Thoracic aorta (tissue), 2 donors: ENCODE measurements at places on chromosomes 2 and 18.

DNA sequence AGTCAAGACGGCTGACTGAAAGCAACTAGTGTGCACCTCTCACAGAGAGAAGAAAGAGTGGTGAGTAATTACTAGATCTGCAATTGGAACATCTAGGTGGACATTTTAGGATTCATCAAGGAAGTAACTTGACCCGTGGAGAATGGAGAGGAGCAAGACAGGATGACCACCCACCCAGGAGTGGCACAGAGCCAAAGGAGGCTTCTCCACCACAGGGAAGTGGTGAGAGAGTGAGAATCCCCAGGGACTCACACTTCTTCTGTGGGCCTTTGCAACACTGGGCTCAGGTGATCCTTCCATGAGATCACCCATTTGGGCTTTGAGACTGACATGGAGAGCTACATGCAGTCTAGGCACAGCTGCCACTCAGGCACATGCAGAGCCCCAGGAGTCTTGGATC lies 132.8 kb upstream of the GALNT5 start:
- no peak for DNase-seq
- no peak overlapping the region for H3K27ac ChIP-seq
- no peak overlapping the region for H3K4me3 ChIP-seq
- no peaks in the 10 kb centered on the region for H3K36me3 ChIP-seq
- H3K4me1 ChIP-seq: no peaks in the 10 kb centered on the region

DNA sequence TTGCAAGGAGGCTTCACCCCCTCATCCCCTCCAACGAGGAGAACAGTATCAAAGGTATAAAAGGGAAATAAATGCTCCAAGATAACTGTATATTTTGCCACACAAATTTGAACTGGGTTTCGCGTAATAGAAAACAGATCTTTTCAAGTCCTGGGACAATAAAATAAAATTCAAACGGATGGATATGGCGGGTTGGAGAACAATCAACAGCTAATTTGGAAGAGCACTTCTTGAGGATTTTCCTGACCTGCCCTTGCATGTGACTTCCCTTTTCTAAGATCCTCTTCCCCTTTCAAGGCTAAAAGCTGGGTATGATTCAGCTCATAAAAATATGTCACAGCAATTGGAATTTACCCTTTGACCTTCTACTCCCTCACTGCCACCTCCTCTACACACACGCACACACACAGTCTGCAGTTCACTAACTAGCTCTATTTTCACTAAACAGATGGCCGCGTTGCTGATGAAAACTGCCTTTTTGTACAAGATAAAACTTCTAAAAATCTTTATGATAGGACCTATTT lies 386.9 kb downstream of the FIGN start:
- peak overlapping the region; percentile 85 for H3K27ac ChIP-seq
- H3K4me1 ChIP-seq: peaks cover 11% of the 10 kb centered on the region
- H3K4me3 ChIP-seq: peak overlapping the region; percentile 73
- no peak for DNase-seq
- H3K36me3 ChIP-seq: no peaks in the 10 kb centered on the region
- H3K27me3 ChIP-seq: no peaks in the 10 kb centered on the region

DNA sequence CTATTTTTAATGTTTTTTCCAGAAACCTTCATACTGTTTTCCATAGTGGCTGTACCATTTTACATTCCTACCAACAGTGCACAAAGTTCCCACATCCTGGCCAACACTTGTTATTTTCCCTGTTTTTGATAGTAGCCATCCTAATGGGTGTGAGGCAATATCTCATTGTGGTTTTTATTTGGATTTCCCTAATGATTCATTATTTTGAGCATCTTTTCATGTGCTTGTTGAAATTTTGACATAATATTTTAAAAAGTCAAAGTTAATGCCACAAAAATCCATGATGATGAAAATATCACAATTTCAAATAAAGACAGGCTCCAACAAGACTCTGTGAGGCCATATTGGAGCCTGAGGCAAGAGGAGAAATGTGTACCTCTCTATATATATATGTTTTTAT lies 50.2 kb downstream of the VWA3B start:
- H3K27me3 ChIP-seq: no peaks in the 10 kb centered on the region
- H3K4me1 ChIP-seq: no peaks in the 10 kb centered on the region
- no peak overlapping the region for H3K4me3 ChIP-seq
- DNase-seq: no peak

GRCh38 chr2:176501617-176502016 lies 232.4 kb downstream of the MTX2 start:
- peaks cover 3% of the 10 kb centered on the region for H3K4me1 ChIP-seq
- no peak overlapping the region for H3K27ac ChIP-seq
- H3K4me3 ChIP-seq: no peak overlapping the region
- H3K36me3 ChIP-seq: no peaks in the 10 kb centered on the region

GRCh38 chr18:12106471-12106870 lies 12.8 kb downstream of the ANKRD62 start:
- H3K27me3 ChIP-seq: no peaks in the 10 kb centered on the region
- no peaks in the 10 kb centered on the region for H3K36me3 ChIP-seq
- no peak overlapping the region for H3K27ac ChIP-seq
- H3K4me1 ChIP-seq: no peaks in the 10 kb centered on the region
- H3K4me3 ChIP-seq: no peak overlapping the region

DNA sequence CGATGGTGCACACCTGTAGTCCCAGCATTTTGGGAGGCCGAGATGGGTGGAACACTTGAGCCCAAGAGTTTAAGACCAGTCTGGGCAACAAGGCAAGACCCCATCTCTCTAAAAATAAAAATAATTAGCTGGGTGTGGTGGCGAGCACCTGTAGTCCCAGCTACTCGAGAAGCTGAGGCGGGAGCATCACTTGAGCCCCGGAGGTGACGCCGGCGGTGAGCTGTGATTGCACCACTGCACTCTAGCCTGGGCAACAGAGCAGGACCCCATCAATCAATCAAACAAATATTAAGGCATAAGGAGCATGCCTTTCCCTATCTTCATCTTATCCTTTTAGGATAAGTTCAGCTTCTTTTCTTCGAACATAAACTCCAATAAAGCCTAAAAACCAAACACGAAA lies 1.1 kb downstream of the WDSUB1 start:
- peaks cover 11% of the 10 kb centered on the region for H3K4me1 ChIP-seq
- H3K4me3 ChIP-seq: peak overlapping the region; percentile 83
- H3K36me3 ChIP-seq: no peaks in the 10 kb centered on the region
- H3K27ac ChIP-seq: peak overlapping the region; percentile 87

GRCh38 chr2:205806143-205806905 lies 124.0 kb downstream of the NRP2 start:
- H3K27ac ChIP-seq: no peak overlapping the region
- H3K36me3 ChIP-seq: no peaks in the 10 kb centered on the region
- H3K4me3 ChIP-seq: no peak overlapping the region
- peaks cover under 1% of the 10 kb centered on the region for H3K4me1 ChIP-seq

GRCh38 chr2:39325966-39326365 lies 82.2 kb upstream of the CDKL4 start:
- DNase-seq: no peak
- no peak overlapping the region for H3K27ac ChIP-seq
- H3K4me1 ChIP-seq: no peaks in the 10 kb centered on the region
- H3K27me3 ChIP-seq: no peaks in the 10 kb centered on the region
- no peak overlapping the region for H3K4me3 ChIP-seq

GRCh38 chr2:13240061-13240460 lies 523.3 kb downstream of the TRIB2 start:
- H3K36me3 ChIP-seq: no peaks in the 10 kb centered on the region
- H3K27me3 ChIP-seq: no peaks in the 10 kb centered on the region
- H3K4me1 ChIP-seq: no peaks in the 10 kb centered on the region

DNA sequence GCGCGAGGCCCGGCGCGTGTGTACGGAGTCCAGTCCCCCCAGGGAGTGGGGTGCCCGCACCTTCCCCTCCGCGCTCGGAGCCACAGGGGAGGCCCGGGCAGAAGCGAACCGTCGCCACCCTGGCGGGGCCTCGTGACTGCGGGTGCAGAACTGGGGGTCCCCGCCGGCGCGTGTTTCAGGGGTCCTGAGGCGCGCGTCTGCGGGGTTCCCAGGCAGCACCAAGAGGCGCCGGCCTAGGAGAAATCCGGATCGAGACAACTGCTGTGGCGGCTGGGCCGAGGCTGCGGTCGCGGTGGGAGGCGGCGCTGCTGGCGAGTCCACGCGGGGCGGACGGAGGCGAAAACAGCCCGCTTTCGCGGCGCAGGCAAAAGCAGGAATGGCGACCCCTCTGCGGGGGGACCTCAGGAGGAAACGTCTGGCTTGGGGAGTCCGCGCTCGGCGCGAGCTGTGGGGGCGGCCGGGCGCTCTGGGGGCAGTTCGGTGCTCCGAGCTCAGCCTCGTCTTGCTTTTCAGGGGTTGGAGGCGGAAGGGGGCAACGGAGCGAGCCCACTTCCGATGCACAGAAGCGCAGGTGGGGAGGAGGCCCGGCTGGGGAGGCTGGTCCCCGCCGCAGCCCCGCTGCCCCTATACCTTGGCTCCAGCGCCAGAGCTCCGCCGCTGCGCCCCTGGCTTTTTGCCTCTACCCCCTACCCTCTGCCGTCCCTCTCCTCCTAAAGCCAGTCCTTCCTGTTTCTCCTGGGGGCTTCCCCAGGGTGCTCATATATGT lies 81.5 kb upstream of the LDLRAD4 start:
- H3K36me3 ChIP-seq: no peaks in the 10 kb centered on the region
- no peak for DNase-seq
- no peak overlapping the region for H3K27ac ChIP-seq
- peak overlapping the region; percentile 83 for H3K4me3 ChIP-seq
- H3K27me3 ChIP-seq: no peaks in the 10 kb centered on the region
- H3K4me1 ChIP-seq: peaks cover 7% of the 10 kb centered on the region

- H3K27me3 ChIP-seq: no peaks in the 10 kb centered on the region
- no peak overlapping the region for H3K27ac ChIP-seq
- no peaks in the 10 kb centered on the region for H3K36me3 ChIP-seq
- no peaks in the 10 kb centered on the region for H3K4me1 ChIP-seq
- DNase-seq: no peak
- no peak overlapping the region for H3K4me3 ChIP-seq
Measured at GRCh38 chr18:64103986-64104385, 44.9 kb downstream of the LINC00305 start.

GRCh38 chr18:73662421-73662820 lies 485.2 kb downstream of the FBXO15 start:
- H3K4me3 ChIP-seq: no peak overlapping the region
- H3K4me1 ChIP-seq: no peaks in the 10 kb centered on the region
- no peak overlapping the region for H3K27ac ChIP-seq
- no peaks in the 10 kb centered on the region for H3K27me3 ChIP-seq
- H3K36me3 ChIP-seq: no peaks in the 10 kb centered on the region

DNA sequence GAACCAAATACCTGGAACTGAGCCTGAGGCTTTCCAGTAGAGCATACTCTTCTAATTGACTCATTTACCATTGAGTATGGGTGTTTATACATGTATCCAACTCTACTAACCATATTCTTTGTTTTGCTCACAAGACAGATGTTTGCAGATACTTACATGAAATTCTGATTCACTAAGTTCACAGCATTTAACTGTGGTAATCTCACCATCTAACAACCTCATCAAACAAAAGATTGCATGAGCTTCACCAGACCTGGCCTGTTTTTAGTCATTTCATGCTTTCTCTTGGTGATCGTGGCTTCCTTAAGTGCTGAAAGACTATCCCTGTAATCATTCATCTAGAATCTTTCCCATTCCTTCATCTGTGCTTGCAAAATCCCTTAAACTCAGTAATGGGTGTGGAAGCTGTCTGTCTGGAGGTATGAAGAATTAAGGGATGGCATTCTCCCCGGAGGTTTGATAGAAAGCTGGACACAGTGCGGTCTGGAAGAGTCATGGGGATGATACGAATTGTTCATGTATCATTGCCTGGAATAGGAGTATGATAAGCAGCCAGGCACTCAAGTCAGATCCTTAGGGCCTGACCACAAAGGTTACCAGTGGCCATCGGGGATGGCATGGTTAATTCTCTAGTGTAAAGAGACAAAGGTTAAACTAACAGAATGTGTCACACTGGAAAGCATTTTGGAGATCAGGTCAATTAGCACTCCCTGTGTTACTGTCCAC lies 42.0 kb upstream of the IL1R1 start:
- no peak for DNase-seq
- H3K4me3 ChIP-seq: no peak overlapping the region
- no peaks in the 10 kb centered on the region for H3K27me3 ChIP-seq

DNA sequence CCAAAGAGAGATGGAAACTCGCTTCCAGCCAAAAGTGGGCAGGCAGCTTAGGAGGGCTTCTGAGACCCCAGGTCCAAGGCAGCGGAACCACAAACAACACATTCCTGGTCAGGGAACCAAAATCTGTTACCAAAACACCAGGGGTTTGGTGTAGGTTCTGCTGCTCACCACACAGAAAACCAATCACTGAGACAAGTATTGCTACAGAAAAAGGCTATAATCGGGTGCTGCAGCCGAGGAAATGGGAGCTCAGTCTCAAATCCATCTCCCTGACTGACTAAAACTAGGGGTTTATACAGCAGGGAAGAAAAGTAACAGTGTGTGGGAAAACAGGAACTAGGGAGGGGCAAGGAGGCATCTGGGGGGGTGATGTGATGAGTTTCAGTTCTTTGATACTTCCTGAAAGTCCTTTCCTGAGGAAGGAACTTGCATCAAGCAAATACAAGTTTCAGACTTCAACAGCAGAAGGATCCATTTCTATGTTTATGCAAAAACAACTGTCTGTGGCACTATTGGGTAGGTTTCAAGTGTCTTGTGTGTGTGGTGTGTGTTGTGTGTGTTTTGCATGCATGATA lies 108.0 kb downstream of the FAM168B start:
- H3K36me3 ChIP-seq: no peaks in the 10 kb centered on the region
- no peak for DNase-seq
- H3K4me1 ChIP-seq: no peaks in the 10 kb centered on the region
- no peaks in the 10 kb centered on the region for H3K27me3 ChIP-seq
- no peak overlapping the region for H3K27ac ChIP-seq
- no peak overlapping the region for H3K4me3 ChIP-seq
